ENCODE measurements at places on chromosomes 7 and 10. TPM values are rescaled to one million over a fixed set of nuclear protein-coding genes. Genes with fewer than 3 reads are reported as not detected.

- DNase-seq = no peak
- peaks cover 4% of the 10 kb centered on the region for H3K27me3 ChIP-seq
- H3K27ac ChIP-seq = no peak overlapping the region
These were observed 269.2 kb downstream of the BAMBI start for GRCh38 chr10:28946479-28946878.

DNA sequence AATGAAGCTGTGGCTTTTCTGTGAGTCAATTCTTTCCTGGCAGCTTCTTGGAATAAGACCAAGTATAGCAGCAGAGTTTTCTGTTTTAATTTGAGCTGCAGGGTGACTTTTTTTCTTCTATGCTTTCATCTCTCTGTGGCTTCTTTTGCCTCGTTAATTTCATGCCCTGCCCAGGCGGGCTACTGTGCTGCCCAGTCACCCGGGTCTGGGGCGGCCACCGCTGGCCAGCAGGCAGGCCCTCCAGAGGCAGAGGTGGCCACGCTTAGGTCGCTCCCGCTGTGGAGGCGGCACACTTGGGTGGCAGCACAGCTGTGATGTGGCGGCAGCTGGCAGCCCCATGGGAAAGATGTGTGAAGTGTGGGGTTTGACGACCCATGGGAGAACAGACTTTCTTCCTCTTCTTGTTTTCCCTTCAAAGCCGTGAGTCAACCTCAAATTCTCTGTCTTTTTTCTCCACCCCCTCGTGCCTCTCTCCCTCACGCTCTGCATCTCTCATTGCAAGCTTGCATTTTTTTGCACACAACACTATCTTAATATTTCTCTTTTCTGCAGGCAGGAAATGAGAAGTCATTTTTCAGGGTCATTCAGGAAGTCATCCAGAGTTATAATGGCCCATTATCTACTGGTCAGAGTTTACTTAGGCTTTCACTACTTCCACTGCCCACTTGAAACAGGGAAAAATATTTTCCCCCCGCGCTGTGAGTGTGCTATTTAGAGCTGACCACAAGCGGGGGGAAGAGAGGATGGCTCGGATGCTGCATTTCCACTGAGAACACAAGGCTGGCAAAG is 67.8 kb downstream of the EGFR start:
- H3K4me3 ChIP-seq = peak overlapping the region; percentile 11
- peaks cover 12% of the 10 kb centered on the region for H3K27me3 ChIP-seq
- no peak for DNase-seq
- H3K27ac ChIP-seq = no peak overlapping the region
- peaks cover 10% of the 10 kb centered on the region for H3K4me1 ChIP-seq
- H3K36me3 ChIP-seq = no peaks in the 10 kb centered on the region

DNA sequence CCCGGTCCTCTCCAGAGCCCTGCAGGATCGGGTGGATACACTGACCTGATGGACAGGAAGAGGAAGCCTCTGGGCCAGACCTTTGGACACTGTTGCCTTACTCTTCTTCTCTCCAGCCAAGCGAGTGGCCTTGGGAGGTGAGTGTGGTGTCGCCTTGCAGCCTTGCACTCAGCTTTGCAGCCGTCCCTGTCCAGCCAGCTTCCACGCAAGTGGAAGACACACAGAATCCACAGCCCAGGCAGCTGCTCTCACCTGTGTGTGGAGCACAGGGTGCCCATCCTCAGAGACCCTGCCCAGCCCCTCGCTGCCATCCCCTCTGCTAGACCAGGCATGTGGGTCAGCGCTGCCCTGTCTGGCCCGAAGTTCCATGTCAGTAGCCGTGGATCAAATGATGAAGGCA is 239.1 kb downstream of the EBF3 start:
- H3K4me1 ChIP-seq = no peaks in the 10 kb centered on the region
- no peak overlapping the region for H3K4me3 ChIP-seq
- H3K27ac ChIP-seq = no peak overlapping the region
- H3K27me3 ChIP-seq = no peaks in the 10 kb centered on the region

GRCh38 chr10:4371691-4372295 is 454.2 kb upstream of the AKR1E2 start:
- no peaks in the 10 kb centered on the region for H3K4me1 ChIP-seq
- no peak overlapping the region for H3K4me3 ChIP-seq
- H3K36me3 ChIP-seq = no peaks in the 10 kb centered on the region

The PAXIP1 gene
- total RNA-seq = 29.0 TPM

The HOXA6 gene
- total RNA-seq = not detected

The OR6B1 gene
- not detected for total RNA-seq
